Activated T-cell treated with anti-CD3 and anti-CD28 coated beads, Interleukin-2, amount 50 U/mL, for 4 hours (primary cell): ENCODE measurements at places on chromosomes 5 and 9.

- no peak for DNase-seq
Measured at GRCh38 chr9:86591472-86591871, 237.3 kb upstream of the TUT7 start.

GRCh38 chr5:65778126-65778525 lies 56.1 kb downstream of the NLN start:
- DNase-seq: no peak

GRCh38 chr9:7560669-7561305 lies 238.8 kb downstream of the DMAC1 start:
- DNase-seq: no peak

DNA sequence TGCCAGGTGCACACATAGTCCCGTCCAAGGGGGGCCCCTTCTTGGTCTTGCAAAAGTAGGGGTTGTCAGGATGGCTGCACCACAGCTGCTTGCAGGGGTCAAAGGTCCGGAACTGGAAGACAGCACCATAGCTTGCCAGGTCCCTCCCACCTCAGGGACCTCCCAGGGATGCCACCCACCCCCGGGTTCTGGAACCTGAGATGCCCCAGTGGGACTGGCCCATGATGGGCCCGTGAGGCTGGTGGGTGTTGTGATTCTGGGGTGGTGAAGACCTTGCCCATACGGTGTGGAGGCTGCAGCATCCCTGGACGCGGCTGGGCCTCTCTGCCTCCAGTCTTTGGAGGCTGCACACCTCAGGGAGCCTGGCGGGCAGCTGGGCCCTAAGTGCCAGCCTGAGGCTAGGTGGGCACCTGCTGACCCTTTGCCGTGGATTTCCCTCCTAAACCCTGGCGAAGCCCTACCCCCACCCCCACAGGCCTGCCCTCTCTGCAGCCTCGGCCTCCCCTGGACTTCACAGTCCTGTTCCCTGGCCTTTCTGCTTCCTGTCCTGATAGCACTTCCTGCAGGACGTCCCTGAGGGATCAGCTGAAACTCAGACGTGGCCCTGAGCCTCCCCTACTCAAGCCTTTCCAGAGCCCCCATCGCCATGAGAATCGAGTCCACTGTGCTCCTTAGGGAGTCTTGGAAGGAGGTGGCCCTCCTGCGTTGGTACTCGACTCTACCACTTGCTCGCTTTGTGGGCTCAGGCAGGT lies 92.1 kb downstream of the ZNF354C start:
- no peak for DNase-seq

DNA sequence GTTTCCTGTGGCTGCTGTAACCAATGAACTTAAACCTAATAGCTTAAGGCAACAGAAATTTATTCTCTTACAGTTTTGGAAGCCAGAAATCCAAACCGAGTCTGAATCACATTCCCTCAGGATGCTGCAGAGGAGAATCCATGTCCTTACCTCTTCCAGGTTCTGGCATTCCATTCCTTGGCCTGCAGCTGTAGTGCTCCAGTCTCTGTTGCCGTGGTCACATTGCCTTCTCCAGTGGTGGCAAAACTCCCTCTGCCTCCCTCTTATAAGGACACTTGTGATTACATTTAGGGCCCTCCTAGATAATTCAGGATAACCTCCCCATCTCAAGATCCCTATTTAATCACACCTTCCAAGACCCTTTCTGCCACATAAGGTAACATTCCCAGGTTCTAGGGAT lies 88.7 kb upstream of the SHB start:
- DNase-seq: no peak

DNA sequence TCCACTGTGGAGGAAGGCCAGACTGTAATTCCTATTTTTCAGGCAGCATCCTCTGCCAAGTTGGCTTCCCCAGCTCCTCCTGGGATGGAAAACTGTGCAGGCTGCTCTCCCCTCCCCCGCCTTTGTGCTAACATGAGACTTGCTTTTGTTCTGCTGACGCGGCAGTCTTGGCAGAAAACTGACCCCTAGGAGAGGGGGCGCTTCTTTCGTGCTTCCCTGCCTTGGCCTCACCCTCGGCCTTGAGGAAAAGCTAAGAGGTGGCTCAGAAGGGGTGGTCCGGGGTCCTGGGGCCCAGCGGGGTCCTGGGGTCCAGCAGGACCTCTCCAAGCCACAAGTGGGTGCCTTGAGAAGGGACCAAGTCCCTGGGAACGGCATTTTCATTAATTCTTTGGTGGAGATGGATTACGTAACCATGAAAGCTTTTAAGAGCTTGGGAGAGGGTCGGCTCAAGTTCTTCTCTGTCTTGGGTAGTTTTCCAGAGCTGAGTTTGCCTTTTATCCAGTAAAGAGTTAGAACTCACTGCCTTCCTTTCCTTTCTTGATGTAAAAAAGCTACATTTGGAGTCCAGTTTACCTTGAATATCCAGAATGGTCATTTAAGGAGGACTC lies 51.0 kb downstream of the SH3PXD2B start:
- no peak for DNase-seq

- DNase-seq: no peak
Measured at GRCh38 chr5:33212900-33213299, 227.9 kb upstream of the TARS1 start.

DNA sequence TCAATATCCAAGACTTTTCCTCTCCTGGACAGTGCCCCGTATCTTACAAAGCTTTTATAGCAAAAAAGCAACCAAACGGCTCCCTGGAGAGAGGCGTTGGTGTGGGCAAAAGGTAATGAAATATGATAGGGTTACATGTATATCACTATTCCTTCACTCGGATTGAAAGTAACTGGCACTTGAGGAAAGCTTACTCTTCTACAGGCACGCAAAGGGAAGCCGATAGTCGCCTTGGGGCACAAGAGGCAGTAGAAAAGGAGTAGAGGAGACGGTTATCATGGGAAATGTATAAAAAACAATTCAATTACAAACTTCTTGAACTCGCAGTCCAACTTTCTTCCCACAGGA lies 1.1 kb downstream of the DIAPH1 start:
- DNase-seq: no peak

DNA sequence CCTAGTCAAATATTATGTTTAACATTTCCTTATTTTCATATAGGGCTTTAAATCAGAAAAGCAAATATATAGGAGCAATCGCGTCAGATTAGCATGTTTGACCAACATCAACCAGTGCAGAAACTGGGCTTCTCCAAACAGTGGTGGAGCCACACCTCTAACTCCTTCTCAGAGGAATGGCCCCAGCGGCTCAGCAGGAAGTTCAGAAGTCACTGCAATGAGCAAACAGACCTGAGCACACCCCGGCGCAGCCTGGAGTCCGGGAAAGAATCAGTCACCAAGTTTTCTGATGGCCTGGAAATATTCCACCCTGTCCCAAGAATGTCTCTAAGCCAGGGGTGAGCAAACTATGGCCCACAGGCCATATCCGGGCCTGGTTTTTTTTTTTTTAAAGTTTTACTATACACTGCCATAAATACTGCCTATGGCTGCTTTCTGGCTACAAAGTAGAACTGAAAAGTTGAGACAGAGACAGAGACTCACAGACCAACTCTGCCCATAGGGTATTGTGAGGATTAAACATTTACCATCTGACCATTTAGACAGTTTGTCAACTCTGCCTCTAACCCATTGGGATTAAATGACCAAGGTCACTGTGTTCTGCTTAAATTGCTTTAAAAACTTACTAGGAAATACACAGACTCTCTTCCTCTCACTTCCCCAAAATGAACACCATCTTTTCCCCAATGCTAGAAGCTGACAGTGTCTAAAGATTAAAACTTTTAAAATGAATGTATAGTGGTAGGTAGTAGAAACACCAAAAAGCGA lies 5.4 kb downstream of the GOLM1 start:
- DNase-seq: no peak

DNA sequence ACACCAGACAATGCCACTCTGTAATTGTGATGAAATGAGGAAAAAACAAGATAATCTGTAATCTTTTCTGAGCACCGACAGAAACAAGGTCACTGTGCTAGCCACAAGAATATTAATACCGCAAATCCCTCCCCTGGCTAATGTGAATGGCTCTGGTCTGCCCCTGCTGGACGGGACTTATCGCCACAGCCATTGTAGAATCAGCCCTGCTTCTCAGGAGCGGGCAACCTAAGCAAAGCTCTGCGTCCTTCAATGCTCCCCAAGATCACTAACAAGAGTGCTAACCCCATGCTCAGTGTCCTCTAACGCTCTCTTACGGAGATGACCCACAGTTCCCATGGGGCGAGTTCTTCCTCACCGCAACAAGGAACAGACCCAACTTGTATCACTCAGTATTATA lies 42.7 kb downstream of the OR2V1 start:
- no peak for DNase-seq

GRCh38 chr9:37609735-37610397 lies 17.5 kb upstream of the TOMM5 start:
- DNase-seq: no peak
